ENCODE measurements at places on chromosomes 16 and 17.

- no peak for DNase-seq
Observed at GRCh38 chr17:13749891-13750235, 148.1 kb upstream of the HS3ST3A1 start.

DNA sequence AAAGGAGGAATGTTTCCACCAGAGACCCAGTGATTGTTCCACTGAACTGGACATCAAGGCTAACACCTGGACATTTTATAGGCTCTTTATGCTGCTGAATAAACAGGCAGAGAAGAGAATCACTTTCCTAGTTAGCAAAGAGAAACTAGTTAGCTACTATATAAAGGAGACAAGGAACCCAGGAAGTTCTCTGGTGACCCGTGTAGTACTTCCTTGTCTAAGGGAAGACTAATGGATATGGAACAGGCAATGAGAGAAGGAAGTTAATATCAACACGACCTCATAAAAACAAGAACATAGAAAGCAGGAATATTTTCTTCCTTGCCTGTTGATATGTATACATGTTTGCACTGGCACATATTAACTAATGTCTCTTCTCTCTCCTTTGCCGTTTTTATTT is 30.8 kb upstream of the RPL38 start:
- DNase-seq = no peak

GRCh38 chr17:67165201-67165600 is 79.8 kb downstream of the HELZ start:
- no peak for DNase-seq

DNA sequence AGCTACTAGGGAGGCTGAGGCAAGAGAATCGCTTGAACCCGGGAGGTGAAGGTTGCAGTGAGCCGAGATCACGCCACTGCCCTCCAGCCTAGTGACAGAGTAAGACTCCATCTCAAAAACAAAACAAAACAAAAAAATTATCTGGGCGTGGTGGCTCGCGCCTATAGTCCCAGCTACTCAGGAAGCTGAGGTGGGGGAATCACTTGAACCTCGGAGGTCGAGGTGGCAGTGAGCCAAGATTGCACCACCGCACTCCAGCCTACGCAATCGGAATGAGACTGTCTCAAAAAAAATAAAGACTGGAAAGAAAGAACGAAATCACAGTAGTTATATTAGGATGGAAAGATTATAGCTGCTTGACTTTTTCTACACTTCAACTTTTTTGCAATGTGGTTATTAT is 18.9 kb downstream of the COG1 start:
- peak; percentile 50 for DNase-seq

GRCh38 chr17:3006801-3007200 is 56.6 kb downstream of the OR1D5 start:
- DNase-seq = no peak

- DNase-seq = no peak
Observed at GRCh38 chr17:47918991-47919390, 22.4 kb upstream of the PNPO start.

All from activated CD4-positive, alpha-beta T cell treated with anti-CD3 and anti-CD28 coated beads, Interleukin-2, Interleukin-6, amounts not matched to agents 100 ng/mL and 50 ng/mL, durations not matched to agents 16 hours and 8 hours (primary cell).